ENCODE measurements at places on chromosomes 3 and 15.
A peak's percentile ranks its signal among the peaks of the same experiment; 100 is the strongest.

- DNase-seq: no peak
These were observed 440.9 kb upstream of the CCDC54 start for GRCh38 chr3:106936337-106936736.

DNA sequence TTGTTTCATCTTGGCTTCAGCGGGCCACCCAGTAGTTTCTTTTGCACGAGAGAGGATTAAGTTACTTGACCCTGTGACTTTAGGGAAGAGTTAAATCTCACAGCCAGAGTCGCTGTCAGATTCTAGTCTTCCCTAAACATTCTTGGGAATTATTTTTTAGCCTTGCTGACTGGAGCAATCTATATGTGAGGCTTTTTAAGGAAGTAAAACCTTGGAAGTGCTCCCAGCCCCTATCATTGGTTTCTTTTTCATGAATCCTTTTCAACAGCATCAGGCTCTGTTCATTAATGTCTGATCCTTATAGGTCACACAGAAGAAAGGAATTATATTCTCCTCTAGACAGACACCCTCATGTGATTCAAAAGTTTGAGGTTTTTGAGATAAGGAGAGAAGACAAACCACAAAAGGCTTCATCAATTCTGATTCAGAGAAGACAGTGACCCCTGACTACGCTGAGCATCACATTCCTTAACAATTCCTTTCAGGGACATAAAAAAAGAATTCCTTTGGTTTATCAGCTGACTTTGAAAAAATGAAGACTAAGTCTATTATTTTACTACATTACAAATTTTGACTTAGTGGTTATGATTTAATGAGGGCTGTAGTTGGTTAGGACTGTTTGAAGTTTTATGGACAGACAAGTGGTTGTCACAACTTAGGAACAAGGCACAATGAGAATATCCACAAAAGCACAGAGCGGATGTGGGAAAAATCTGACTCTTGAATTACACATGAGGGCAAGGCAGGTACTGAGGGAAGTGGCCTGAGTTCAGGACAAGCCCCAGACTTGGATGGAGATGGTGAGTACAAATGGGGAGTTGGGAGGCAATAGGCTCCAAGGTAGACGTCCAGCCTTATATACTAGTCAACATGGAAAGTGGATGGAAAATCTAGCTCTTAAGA lies 171.1 kb upstream of the STT3B start:
- no peak for DNase-seq

GRCh38 chr15:62841891-62842559 lies 200.5 kb upstream of the TPM1 start:
- no peak for DNase-seq

GRCh38 chr3:172094621-172095557 lies 55.5 kb downstream of the FNDC3B start:
- DNase-seq: peak; percentile 28

DNA sequence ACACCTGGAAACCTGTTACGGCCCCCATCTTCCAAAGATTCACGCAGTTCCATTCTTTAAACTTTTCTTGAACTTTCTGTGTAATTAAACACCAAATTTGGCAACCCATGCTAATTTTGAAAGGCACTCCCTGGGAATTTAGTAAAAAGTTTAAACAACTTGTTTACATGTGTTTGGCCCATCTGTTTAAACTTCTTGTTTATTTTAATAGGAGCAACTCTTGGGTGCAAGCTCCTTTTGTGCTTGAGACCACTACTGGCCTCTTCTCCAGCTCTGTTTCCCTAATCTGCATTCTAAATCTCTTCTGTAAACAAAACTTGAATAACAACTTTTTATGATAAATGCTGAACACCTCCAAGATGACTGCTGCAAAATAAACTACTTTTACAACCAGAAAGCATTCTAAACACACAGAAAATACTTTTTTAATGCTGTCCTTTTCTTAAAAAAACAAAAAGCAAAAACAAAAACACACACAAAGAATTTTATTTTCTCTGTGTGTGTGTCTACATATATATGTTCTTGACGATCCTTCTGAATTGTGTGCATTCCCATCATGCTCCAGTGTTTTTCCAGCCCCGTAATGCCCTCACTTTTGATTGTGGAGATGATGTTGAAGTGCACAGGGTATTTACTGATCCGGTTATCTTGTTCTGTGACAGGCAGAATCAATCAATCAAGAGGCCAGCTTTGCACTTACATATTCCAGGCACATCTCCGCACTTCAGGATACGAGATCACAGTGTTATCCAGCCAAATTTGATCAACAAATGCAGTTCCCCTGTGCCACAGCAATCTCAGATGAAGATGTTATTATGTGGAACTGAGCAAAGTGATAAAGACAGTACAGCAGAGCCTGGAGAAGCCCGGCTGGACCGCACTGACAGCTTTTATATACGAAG lies 416.9 kb downstream of the FOXP1 start:
- DNase-seq: no peak

GRCh38 chr15:33116198-33116597 lies 78.3 kb downstream of the FMN1 start:
- DNase-seq: no peak

DNA sequence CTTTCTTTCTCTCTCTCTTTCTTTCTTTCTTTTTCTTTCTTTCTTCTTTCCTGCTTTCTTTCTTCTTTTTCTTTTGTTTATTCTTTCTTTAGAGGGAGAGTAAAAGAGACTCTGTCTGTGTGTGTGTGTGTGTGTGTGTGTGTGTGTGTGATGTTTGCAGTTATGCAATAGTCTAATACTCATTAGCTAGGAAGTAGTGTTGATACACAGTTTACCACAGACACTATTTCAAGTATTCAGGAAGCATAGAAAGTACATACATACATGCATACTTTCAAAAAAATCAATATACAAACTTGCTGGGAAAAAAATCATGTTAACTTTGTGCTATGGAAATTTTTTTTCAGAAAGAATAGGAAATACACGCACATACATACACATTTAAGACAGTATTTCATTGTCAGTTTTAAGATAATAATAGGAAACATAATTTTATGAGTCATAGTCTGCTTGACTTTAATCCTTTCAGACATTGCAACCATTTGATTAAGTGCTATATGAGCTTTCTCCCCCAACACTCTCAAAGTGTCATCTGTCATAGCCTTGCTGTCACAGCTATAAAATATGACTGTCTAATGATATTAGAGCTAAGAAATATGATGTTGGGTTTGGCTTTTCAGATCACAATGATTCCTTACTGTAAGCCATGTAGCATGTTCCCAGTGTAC lies 74.9 kb upstream of the EPHA3 start:
- no peak for DNase-seq

- no peak for DNase-seq
These were observed 3.2 kb upstream of the ANKRD63 start for GRCh38 chr15:40286061-40286532.

DNA sequence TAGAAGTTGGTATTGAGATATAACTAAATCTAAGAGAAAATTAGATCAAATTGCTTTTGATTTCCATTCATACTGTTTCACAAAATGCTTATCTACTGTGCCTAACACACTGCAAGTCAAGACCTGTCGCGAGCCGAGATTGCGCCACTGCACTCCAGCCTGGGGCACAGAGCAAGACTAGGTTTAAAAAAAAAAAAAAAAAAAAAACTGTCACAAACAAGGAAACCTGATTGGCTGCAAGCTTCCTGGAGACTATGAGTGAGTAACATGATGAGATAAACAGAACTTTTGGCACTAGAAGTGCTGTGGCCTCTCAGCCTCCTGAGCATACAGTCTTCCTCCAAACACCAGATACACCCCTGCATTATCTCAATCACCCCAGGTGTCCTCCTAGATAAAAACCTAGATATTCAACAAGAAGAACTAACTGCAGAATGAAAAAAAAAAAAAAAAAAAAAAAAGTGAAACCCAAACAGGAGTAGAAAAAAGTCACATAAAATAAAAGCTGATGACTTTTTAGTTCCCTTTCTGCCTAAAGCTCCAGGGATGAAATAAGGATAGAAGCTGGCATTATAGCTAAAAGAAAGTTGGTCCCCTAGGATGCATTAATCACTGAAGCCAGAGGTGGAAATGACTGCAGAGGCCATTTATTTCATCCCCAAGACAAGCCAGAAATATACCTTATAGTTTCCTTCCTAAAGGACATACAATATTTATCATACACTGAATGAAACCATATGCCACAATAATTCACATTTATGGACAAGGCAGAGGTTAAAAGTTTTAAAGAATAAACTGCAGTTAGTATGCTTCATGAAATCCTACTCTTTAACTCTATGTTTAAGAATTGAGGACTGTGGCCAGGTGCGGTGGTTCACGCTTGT lies 82.4 kb downstream of the P3H2 start:
- no peak for DNase-seq

GRCh38 chr3:16101295-16102186 lies 72.9 kb upstream of the GALNT15 start:
- DNase-seq: no peak

DNA sequence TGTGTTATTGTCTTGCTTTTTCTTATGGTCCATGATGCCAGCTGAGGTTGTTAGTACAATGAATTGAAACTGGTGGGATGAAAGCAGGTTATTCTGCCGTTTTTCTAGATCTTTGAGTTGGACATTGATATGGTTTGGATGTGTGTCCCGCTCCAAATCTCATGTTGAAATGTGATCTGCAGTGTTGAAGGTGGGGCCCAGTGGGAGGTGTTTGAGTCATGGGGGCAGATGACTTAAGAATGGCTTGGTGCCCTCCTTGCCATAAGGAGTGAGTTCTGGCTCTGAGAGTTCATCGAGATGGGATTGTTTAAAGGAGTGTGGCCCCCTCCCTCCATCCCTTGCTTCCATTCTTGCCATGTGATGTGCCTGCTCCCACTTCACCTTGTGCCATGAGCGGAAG lies 80.3 kb upstream of the PIAS1 start:
- no peak for DNase-seq

DNA sequence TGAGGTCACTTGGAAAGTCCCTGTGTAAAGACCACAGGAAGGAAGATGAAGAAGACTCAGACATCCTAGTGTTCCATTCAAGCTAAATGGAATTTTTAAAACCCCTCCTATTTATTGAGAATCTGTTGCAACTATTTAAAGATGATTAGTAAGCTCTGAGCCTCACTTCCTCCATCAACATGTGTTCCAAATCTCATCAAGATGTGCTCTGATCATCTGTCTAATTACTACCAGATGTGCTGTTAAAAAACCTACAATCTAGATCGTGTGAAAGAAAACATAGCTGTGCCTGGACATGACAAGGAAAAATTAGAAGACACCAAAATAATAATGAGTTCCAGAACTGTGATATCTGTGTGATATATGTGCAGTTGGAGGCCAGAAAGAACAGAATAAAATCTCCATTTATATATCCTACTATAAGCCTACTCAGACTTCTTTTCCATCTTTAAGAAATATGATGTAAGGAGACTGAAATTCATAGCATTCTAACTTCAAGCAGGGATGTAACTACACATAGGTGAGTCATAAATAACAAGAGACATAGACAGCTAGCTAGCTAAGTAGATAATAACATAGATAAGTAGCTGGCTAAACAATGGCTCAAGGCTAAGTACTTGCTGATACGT lies 7.8 kb downstream of the XPC start:
- DNase-seq: no peak

GRCh38 chr3:173617490-173617889 lies 219.9 kb downstream of the NLGN1 start:
- DNase-seq: no peak

- no peak for DNase-seq
These were observed 19.2 kb downstream of the LARS2 start for GRCh38 chr3:45407600-45407999.

- no peak for DNase-seq
These were observed 117.8 kb downstream of the NR1D2 start for GRCh38 chr3:24062916-24063315.

- no peak for DNase-seq
These were observed 59.4 kb upstream of the TRIM71 start for GRCh38 chr3:32758375-32758753.

DNA sequence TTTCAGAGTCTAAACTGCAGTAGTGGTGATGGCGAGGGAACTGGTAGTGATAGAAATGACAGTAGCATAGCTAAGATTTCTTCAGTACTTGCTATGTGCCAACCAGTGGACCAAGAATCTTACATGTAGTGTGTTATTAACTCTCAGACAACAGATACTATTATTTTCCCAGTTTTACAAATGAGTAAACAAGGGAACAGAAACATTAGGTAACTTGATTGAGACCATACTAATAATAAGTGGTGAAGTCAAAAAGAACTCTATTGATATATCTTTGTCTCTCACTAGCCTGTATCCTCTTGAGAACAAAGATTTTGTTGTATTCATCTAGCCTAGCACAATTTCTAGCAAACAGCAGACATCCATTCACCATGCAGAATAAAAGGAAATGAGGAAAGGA lies 250.1 kb downstream of the ZBTB20 start:
- no peak for DNase-seq

- no peak for DNase-seq
These were observed 114.9 kb downstream of the SV2B start for GRCh38 chr15:91214675-91215590.

GRCh38 chr3:123739754-123740153 lies 144.4 kb downstream of the MYLK start:
- DNase-seq: no peak

- DNase-seq: no peak
These were observed 18.2 kb downstream of the VGLL4 start for GRCh38 chr3:11625376-11626083.

DNA sequence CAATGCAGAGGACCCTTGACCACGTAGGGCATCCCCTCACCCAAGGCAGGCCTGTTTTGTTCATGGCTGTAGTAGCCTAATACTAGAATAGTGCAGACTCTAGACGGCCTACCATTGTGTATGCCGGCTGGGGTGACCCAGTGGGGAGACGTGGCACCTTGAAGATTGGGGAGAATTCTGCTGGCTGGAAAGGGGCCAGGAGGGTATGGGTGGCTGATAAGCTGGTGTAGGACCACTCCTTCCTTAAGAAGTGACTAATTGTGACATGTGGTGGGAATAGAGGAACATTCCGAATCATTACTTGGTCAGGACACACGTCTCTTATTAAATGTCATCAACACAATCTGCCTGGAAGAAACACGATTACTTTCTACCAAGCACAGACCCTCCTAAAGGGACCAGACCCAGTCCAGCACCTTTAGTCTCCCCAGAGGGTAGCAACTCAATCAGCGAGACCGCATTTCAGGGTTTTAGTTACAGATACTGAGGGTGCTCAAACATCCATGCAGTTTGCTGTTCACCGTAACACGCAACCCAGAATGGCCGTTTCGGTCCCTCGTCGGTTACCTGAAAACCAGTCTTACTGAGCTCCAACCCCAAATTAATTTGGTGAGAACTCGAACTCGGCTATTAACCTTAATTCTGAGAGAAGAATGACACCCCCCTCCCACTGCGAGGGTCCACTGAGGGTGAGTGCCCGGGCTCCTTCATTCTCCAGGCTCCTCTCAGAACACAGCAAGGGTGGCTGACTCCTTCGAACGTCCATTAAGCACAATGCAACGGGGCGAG lies 1.6 kb upstream of the KLF13 start:
- no peak for DNase-seq

GRCh38 chr3:123098426-123099330 lies 31.9 kb downstream of the PDIA5 start:
- DNase-seq: no peak
